Endothelial cell (in vitro differentiated cells): ENCODE measurements at places on chromosomes 4 and X.
A peak's percentile ranks its signal among the peaks of the same experiment; 100 is the strongest.

GRCh38 chrX:106894978-106895452 lies 8.1 kb downstream of the RIPPLY1 start:
- no peak overlapping the region for H3K4me3 ChIP-seq
- no peak overlapping the region for H3K27ac ChIP-seq
- DNase-seq = no peak
- peaks cover 4% of the 10 kb centered on the region for H3K4me1 ChIP-seq

GRCh38 chrX:9476810-9477575 lies 12.1 kb downstream of the TBL1X start:
- no peak for DNase-seq
- H3K27me3 ChIP-seq = peaks cover 3% of the 10 kb centered on the region
- no peaks in the 10 kb centered on the region for H3K4me1 ChIP-seq

- no peak for DNase-seq
- H3K4me1 ChIP-seq = peaks cover 49% of the 10 kb centered on the region
- H3K36me3 ChIP-seq = peaks cover 60% of the 10 kb centered on the region
- H3K4me3 ChIP-seq = peak overlapping the region; percentile 11
- H3K27me3 ChIP-seq = peaks cover 4% of the 10 kb centered on the region
- H3K27ac ChIP-seq = peak overlapping the region; percentile 72
Measured at GRCh38 chr4:102614801-102615200, 113.6 kb downstream of the NFKB1 start.

GRCh38 chr4:139558235-139559088 lies 2.4 kb upstream of the SETD7 start:
- peaks cover 12% of the 10 kb centered on the region for H3K4me1 ChIP-seq
- no peak overlapping the region for H3K4me3 ChIP-seq
- H3K36me3 ChIP-seq = peaks cover 5% of the 10 kb centered on the region
- H3K27ac ChIP-seq = no peak overlapping the region
- peaks cover 18% of the 10 kb centered on the region for H3K27me3 ChIP-seq

- peaks cover 3% of the 10 kb centered on the region for H3K36me3 ChIP-seq
- no peak overlapping the region for H3K27ac ChIP-seq
- no peaks in the 10 kb centered on the region for H3K27me3 ChIP-seq
- no peaks in the 10 kb centered on the region for H3K4me1 ChIP-seq
- no peak for DNase-seq
Measured at GRCh38 chr4:146776691-146777090, 138.0 kb downstream of the POU4F2 start.
